ENCODE measurements at places on chromosomes 16 and 17. TPM values are rescaled to one million over a fixed set of nuclear protein-coding genes. Genes with fewer than 3 reads are reported as not detected.

Gene ZNF785
- 8.5 TPM for total RNA-seq

Gene ABCC11
- total RNA-seq, result not detected

- DNase-seq, result no peak
Observed at GRCh38 chr16:50584033-50584722, 36.0 kb downstream of the NKD1 start.

GRCh38 chr16:78094166-78094565, 5.3 kb upstream of the WWOX start:
- DNase-seq, result no peak

Measured in aorta (tissue), 5 donors.